ENCODE measurements at places on chromosomes 4 and X.

DNA sequence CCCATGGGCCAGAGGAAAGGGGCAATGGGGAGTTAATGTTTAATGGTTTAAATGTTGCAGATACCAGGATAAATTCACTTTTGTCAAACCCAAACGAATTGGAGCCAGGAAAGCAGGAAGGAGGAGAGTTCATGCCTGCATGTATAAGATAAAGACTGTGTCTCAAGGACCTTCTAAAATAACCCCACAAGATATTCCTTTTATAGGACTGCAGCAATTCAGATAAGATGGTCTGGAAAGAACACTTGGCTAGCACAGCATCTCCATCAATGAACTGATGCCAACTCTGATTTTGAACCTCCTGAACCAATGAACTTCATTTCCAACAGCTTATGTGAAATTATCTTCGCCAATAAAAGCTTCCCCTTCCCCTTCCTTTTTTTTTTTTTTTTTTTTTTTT is 31.3 kb upstream of the LONRF3 start:
- DNase-seq: no peak

DNA sequence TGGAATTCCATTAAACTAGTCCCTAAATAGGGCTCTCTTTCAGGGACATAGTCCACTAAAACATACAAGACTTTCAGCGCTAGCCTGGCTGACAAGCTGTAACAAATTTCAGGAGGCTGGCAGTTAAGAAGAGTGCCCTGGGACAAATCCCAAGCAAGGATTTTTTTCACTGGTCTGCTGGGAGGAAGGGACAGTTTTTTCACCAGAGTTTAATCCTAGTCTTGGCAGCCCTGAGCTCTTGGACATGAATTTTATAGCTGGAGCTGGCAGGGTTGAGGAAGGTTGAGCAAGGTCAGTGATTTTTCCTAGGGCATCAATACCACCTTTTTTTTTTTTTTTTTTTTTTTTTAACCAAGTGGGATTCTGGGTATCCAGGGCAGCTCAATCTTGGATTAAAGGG is 184.4 kb downstream of the SH2D1A start:
- DNase-seq: no peak

DNA sequence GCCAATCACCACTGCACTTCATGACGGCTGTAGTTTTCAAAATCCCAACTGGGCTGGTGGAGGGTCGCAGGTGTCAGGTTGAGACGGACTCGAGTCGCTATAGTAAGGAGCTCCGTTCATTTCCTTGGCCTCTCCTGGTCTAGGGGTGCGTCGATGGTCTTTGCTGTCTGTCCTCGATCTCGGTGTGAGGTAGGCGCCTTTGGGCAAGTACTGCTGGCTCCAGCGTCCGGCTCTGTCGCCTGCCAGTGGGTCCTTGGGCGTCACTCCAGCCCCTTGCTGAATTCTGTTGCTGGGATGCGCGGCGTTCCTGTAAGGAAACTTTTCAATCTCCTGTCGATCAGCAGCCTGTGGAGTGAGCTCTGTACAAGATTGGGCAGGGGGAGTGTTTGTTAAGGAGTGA is 76.7 kb downstream of the CCNB3 start:
- DNase-seq: no peak

DNA sequence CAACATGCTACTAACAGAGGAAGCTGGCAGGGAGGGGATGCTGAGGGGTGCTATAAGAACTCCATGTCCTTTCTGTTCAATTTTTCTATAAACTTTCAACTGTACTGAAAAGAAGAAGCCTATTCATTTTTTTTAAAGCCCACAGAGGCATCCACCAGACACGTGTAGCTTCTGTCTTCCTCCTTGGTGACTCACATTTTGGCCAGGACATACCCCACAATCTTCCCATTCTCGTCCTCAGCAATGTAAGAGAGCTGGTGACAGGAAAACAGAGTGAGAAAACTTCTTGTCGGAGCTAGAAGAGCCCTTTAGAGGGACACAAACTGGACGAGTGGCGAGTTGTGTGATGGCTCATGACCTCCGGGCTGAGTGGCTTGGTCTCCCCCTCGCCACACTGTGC is 1.1 kb downstream of the NAA10 start:
- no peak for DNase-seq

DNA sequence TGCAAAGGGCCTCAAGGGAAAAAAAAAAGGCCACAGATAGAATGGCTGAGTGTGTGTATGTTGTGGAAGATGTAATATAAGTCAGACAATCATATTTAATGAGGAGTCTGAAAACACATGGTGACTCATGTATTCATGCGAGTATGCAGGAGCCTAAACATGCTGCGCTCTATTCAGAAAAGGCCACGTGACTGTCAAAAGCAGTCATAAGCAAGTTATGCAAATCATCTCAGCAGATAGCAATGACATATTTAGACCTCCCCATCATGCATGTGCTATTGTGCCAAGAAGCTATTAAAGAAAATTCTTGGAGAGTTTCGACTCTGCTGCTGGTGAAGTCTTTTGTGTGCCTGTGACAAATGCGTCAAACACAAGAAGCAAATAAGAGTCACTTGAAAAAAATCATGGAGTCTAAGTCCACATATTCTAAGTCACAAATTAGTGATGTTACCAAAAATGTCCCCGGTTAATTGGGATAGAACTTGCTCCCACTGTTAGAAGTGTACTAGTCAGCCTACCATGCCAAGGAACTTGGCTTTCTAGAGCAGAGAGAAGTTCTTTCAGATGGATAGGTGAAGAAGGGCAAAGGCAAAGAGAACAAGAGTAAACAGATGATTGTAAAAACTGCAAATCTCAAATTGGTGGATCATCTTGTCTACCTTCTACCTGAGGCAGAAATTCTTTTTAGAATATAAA is 5.0 kb downstream of the LNX1 start:
- no peak for DNase-seq

GRCh38 chr4:98026362-98026761 is 116.9 kb downstream of the STPG2 start:
- DNase-seq: no peak

DNA sequence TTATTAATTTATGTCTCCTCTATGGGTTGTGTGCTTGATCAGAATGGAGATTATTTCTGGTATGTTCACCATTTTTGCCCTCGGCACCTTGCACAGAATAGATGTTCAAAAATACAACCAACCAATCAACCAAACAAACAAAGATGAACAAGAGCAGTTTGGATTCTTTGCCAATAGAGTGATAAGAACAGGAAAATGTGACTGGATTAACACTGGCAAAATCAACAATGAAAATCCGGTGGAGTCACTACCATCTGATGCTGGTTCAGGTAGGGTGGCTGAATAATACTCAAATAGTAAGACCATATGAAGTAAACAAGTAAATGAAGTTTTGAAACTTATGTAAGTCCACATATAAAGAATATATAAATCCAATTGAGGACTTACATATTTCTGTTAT is 685.0 kb upstream of the EPHA5 start:
- DNase-seq: no peak

DNA sequence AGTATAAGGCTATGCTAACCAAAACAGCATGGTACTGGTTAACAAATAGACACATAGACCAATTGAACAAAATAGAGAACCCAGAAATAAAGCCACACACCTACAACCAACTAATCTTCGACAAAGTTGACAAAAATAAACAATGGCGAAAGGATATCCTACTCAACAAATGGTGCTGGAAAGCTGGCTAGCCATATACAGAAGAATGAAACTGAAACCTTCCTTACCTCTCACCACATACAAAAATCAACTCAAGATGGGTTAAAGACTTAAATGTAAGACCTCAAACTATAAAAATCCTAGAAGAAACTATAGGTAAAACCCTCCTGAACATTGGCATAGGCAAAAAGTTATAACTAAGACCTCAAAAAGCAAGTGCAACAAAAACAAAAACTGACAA is 47.2 kb downstream of the RAB28 start:
- no peak for DNase-seq

- no peak for DNase-seq
These were observed 518.0 kb downstream of the TMA16 start for GRCh38 chr4:164012396-164013027.

DNA sequence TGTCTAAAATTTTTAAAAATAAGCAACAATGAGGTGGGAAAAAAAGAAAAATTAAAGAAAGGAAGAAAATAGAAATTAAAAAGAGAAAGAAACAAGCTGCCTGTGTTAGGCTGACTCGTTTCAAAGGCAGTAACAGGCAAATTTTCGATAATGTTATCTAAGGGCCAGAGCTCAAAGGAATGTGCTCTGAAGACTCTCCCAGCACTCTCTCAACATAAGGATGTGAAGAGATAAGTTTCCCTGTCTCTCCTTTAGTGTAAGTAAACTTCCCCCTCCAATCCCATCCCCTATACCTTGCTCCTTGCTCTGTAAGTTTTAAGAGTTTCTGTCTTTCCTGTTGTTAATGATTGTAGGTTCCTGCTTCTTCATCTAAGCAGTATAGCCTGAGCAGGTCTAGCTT is 172.8 kb downstream of the TEX13C start:
- no peak for DNase-seq

- DNase-seq: no peak
These were observed 18.9 kb upstream of the CABS1 start for GRCh38 chr4:70315928-70316327.
